Upper lobe of left lung (tissue), 6 donors: ENCODE measurements at places on chromosomes 7 and 10. TPM values are rescaled to one million over a fixed set of nuclear protein-coding genes. Genes with fewer than 3 reads are reported as not detected.

The NAT16 gene
- not detected for total RNA-seq

The TET1 gene
- total RNA-seq = 1.4 TPM

The ZNF92 gene
- 16.0 TPM for total RNA-seq

The TDRD1 gene
- total RNA-seq = not detected

The NUP205 gene
- 28.4 TPM for total RNA-seq

The HEPACAM2 gene
- total RNA-seq = 0.30 TPM

The NKX2-3 gene
- not detected for total RNA-seq

The TEX36 gene
- not detected for total RNA-seq

The DMTF1 gene
- 258 TPM for total RNA-seq

The ZNF789 gene
- 9.4 TPM for total RNA-seq
